ENCODE measurements at places on chromosomes 2 and 18.

DNA sequence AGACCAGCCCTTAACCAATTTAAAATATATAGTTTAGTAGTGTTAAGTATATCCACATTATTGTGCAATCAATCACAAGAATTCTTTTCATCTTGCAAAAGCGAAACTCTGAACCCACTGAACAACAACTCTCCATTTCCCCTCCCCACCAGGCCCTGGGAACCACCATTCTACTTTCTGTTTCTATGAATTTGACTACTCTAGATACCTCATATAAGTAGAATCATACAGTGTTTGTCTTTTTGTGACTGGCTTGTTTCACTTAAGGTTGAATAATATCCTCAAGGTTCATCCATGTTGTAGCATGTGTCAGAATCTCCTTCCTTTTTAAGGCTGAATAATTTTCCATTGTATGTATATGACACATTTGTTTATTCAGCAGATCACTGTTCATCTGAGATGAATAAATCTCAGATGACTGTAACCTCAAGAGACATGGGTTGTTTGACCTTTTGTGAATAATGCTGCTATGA is 8.1 kb upstream of the SOS1 start:
- peak; percentile 96 for DNase-seq

DNA sequence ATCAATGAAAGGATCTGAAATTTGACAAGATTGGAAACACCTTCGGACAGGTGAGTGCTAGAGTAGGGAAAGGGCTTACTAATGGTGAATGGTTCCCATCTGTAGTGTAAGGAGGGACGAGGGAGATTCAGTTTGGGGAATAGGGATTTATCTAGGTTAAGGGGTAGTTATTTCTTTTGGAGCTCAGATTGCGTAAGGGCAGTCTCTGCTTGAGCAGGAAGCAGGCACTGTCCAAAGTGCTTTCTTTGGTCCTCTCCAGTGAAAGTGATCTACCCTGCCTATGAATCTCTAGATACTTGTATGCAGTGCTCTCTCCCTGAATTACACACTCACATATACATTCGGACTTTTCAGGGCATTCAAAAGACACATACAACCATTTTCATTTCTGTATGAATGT is 272.9 kb upstream of the FIGN start:
- DNase-seq: no peak

- peak; percentile 34 for DNase-seq
Observed at GRCh38 chr2:227462462-227462951, 9.4 kb upstream of the AGFG1 start.

DNA sequence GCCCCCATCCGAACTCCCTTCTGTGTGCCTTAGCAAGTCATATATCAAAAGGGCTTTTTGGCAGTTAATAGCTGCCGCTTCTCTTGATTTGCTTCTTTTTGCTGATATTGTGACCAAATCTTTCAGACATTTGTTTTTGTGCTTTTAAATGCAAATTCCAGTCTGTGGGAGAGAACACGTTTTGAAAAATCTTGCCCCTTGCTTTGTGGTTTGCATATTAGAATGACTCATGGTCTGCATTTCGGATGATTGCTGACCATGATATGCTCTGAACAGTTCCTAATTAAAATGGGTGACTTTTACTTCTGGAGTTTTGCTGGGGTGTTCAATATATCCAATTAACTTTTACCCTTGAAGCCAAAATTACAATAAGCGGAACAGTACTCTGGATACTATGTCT is 58.2 kb upstream of the ST6GAL2 start:
- no peak for DNase-seq

DNA sequence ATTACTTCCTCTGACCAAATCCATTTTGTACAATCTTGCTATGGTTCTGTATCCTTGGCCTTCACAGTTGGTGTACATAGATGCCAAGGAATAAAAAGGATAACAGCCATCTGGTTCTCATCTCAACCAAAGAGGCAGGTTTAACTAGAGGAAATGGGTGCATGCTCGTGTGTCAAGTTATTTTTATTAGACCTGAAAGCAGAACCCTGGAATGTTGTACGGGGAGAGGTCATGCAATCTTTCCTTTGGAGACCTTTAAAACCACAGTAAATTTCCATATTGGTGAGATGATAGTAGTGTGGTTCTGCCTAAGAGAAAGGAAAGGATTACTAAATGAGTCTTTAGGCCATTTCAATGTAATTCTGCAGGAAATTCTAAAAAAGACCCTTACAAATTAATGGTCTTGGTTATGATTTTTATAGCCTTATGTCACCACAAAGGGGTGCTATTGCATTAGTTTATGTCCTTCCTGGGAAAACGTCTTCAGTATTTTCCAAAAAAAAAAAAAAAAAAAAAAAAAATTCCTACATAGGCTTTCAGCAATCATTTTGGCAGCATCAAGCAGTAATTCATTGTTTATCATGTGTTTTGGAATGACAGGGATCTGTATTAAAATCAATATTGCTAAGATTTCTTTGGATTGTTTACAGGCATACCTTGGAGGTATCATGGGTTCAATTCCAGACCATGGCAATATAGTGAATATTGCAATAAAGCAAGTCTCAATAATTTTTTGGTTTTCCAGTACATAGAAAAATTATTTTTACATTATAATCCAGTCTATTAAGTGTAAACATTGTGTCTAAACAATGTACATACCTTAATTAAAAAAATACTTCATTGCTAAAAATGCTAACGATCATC is 270.8 kb downstream of the NYAP2 start:
- DNase-seq: no peak

- no peak for DNase-seq
Observed at GRCh38 chr2:217418090-217418489, 558.2 kb upstream of the TNP1 start.

GRCh38 chr18:55386545-55386944 is 201.4 kb downstream of the TCF4 start:
- no peak for DNase-seq

DNA sequence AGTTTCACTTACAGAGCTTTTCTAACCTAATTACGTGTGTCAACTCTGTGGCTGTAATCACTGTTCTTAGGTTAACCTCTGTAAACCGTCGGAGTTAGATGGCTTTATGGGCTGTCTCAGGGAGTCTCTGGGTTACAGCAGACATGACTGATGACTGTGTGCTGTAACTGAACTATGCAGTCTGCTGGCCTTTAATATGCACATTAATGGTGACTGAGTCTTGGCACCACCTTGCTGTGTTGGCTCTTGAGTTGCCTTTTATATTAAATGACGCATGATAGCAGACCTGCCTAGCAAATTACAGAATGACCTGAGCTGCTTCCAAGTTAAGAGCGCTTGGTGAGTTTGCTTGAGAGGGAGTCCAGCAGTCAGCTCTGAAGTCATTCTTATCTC is 90.1 kb downstream of the ACKR3 start:
- no peak for DNase-seq

- DNase-seq: no peak
Observed at GRCh38 chr2:25262288-25262687, 79.4 kb downstream of the DNMT3A start.

DNA sequence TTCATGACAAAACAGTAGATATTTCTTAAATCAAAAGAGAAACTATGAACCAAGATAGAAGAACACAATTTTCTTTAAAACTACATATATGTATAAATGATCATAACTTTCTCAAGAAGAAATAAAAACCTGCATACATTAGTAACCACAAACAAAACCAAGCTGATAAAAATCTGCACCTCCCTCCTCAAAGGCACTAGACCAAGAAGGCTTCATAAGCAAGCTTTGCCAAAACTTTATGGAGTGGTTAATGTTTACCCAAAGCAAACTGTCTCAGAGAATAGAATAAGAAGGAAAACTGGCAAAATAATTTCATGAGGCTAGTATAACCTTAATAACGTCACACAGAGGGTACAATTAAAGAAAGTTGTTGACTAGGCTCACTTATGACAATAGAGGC is 138.3 kb downstream of the ZBTB7C start:
- DNase-seq: no peak

DNA sequence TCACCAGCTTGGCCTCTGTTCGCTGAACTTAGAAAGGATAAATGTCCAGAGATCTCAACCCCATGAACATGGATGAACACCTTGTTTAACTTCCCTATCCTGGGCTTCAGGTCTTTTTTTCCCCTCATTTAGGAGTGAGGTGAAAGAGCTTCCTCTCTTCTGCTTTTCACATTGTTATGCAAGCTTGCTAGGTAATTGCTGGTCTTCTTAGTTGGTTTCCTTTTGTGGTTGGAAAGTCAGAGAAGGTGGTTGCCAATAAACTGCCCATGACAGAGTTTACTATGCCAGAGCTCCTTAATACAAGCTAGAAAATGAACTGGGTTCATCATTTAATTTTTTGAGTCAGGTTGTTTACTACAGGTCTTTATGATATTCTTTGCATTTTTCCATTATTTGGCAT is 16.6 kb downstream of the SLC9A4 start:
- no peak for DNase-seq

GRCh38 chr2:167843217-167843616 is 404.2 kb downstream of the STK39 start:
- DNase-seq: no peak

DNA sequence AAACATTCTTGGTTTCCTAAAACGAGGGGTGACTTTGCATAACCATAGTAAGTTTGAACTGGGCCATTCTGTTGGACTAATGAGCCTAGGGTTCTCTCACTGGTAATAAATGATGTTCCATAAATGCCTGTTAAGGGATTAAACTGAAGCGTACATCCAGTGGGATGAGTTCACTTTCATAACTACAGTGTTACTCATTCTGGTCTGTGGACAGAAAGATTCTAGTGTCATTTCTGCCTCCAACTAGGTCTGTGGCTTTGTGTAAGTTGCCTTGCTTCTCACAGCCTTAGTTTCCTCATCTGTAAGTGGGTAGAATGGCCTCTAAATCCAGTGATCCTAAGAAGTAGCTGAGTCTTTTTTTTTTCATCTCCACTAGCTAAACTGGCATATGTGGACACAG is 1860.6 kb upstream of the PIK3C3 start:
- DNase-seq: no peak

DNA sequence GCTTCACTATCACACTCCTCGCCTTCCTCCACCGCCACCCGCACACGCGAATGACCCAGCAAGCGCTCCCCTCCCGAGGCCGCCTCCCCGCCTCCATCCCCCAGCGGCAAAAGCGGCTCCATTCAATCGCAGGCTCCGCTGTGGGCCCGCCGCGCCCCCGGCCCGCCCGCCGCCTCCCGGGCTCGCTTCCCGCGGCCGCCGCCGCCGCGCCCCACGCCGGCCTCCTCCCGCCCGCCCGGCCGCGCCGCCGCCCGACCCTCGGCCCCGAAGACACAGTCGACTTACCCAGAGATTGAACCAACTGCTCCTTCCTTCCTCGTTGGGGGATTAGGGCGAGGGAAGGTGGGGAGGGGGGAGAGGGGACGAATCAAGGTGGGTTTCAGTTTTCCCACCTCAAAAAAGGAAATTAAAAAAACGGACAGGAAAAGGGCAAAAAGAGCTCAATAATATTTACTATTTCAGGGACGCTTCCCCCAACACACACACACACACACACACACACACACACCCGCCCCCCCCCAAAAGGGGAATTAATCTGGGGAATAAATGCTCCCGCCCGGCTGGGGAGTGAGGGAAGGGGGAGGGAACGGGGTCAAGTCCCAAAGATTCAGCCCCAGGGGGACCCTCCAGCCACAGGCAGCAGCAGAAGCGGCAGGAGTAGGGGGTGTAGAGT is 743 bp downstream of the XPO1 start:
- DNase-seq: peak; percentile 47

- DNase-seq: no peak
Observed at GRCh38 chr18:45726603-45727002, 2.6 kb downstream of the SLC14A1 start.

DNA sequence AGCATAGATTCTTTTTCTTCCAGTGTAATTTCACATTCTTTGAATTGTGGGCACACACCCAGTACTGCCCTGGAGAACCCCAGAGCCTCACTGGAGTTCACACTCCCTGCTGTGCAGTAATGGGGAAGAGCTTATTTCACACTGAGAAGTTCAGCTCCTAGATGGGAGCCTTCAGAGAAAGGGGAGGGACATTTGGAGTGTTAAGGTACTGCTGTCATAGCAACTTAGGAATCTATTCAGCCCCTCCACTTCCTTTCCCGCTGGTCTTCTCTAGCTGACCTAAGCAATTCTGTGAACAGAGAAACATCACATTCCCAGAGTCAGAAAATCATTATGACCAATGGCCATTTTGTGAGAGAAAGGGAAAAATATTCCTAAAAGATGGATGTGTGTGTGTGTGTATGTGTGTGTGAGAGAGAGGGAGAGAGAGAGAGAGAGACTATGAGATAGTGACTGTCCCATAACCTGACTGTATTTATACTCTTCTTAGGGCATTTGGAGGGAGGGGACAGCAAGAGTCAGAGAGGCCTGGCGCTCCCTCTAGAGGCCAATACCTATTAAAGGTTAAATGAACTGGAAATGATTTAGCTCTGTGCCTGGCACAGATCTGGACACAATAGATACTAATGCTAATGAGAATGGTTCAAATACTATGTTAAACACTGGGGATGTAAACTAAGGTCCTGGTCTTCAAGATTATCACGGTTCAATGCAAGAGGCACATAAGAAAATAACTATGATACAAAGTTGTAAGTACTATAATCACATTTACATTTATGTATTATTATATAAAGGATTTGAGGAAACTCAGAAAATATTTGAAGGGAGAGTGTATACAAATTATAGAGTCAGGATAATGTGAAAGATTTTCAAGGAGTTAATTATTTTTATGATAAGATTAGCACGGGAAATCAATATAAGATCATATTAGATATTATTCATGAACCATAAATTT is 41.5 kb upstream of the RPE start:
- DNase-seq: no peak

DNA sequence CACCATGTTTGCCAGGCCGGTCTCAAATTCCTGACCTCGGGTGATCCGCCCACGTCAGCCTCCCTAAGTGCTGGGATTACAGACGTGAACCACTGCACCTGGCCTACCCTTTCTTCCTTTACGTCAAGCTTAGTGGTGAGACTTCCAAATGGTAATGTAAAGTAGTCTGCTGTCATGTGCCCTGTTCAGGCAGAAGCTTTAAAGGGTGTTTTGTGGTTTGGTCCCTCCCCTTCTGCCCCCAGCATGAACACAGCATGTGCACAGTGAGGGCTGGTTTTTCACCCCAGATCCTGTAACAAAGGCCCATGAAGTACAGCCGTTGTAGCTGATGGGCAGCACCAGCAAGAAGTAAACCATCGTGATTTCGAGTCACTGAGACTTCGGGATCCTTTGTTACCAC is 2.7 kb upstream of the DTYMK start:
- no peak for DNase-seq

DNA sequence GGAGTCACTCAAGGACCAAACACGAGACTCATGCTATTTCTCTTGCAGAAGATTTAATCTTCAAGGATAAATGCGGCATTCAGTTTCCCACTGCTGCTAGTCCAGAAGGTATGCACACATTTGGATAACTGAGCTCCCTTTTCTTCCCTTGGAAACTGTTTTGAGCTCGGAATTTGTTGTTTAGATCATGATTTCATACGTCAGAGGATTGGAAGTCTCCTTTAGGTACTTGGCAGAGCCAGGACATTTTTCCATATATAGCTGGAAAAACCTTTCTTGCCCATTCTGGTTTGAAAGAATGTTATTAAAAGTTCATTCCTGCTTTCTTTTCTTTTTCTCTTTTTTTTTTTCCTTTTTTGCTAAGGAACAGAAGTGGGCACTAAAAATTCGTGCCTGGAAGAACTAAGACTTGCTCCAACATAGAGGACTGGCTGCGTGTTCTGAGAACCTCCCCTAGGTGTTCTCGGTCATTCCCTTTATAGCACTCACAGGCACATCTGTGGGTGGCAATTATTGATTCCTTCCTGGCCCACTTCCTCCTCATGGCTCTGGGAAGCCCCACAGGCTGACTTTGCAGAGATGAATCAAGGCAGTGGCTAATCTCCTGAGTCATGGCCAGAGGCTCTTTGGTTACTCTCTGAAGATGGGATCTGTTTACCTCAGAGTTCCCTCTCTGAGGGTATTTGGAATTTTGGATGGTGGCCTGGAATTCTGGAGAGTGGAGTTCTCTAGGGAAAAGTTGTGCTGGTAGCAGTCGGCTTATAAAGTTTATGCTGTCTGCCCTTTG is 104.8 kb downstream of the PLCL1 start:
- no peak for DNase-seq
